ENCODE measurements at places on chromosomes 6 and 20.
A peak's percentile ranks its signal among the peaks of the same experiment; 100 is the strongest.

DNA sequence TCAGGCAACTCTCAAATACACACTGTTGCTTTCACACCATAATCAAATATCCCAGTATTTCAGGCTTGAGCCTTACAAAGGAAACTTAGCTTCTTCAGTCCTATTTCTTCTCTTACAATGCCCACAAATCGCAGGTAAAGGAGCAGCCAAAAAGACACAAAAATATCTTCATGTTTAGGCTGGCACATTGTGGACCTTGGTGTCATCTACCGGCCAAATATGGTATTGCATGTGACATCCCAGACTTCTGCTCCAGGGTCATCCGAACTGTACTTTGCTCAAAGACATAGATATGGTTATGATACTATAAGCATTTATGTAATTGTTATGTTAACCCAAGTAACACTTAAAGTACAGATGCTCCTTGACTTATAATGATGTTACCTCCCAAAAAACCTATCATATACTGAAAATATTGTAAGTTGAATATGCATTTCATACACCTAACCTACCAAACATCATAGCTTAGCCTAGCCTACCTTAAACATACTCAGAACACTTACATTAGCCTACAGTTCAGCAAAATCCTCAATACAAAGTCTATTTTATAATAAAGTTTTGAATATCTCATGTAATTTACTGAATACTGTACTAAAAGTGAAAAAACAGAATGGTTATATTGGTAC, 4.6 kb downstream of the OR2H2 start:
- DNase-seq, result peak; percentile 27

DNA sequence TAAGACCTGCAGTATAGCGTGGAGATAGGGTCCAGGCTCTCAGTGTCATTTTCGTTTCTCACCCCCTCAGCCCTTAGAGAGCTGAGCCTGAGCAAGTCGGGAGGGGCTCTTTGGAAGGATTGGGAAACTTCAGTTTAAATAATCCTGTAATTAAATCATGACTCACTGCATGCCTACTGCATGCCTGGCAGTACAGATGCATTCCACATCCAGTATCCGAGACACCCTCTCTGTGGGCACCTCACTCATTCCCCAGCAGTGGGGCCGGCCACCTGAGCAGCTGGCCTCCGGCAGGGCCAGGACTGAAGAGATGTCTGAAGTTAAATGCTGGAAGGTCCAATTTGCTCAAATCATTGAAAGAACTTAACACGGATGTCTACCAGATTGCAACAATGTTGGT, 316.6 kb downstream of the THBS2 start:
- no peak for DNase-seq

GRCh38 chr6:104186831-104187230, 672.9 kb downstream of the HACE1 start:
- DNase-seq, result no peak

DNA sequence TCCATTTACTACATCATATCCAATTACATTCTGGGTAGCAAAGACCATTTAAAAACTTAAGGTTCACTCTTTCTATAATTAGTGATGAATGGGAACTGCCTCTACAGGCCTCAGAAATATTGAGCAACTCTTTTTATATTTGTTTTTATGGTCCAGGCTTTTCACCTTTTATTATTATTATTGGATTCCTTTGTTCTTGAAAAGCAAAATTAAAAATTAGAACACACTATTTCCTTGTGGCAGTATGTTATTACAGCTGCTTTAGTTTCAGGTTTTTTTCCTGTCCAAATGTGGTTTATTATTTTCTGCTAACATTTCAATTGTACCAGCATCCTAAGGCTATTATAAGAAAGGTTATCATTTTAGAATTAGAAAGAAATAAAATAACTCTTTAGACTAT, 150.1 kb downstream of the FARS2 start:
- DNase-seq, result no peak

- DNase-seq, result no peak
Measured at GRCh38 chr6:106119546-106119945, 33.4 kb downstream of the PRDM1 start.

DNA sequence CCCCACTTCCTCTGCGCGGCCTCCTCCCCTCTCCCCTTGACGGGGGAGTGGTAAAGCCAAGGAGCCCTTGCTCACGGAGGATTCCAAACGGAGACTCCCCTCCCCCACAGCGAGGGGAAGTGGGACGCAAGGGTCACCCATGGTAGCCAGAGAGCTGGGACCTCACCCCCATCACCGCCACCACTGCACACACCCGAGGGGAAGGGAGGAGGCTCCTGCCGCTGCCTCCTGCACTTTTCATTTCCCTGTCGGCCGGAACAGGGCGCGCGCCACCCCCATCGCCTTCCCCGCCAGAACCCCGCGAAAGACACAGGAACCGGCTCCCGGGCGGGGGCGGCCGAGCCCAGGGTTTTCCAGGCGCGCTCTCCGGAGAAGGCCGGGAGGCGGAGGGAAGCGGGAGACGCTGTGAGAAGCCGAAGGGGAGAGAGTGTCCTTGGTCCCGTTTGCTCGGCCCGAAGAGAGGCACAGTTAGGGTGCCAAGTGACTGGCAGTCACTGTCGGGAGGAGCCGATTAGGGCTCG, 789 bp downstream of the CCND3 start:
- no peak for DNase-seq

DNA sequence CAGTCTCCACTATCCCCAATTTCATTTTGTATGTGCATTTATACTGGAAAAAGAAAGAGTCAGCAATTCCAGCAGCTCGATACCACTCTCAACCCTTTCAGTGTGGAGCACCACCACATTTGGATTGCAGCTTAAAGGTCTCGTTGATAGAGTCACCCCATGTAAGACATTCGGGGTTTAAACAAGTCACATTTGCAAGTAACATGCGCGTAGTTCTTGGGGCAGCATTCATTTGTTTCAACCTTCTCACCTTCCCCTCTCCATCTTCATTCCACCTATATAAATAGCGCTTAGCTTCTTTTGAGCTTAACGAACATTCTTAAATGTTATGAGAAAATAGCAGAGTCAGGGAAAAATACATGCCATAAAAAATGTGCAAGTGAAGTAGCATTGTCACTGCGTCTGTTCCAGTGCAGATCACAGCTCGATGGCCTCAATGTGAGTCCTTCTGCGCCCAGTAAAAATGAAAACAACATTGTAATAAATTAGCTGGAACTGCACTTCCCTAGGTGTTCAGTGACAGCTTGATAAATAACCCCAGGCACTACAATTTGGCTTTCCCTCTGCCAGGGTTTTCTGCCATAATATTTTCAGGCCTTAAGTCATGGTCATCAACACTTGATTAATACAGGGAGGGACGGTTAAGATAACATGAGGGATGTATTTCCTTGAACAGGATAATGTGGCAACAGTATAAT, 737.8 kb upstream of the NRSN1 start:
- DNase-seq, result no peak

- no peak for DNase-seq
Measured at GRCh38 chr20:25547063-25547462, 38.3 kb downstream of the NINL start.

DNA sequence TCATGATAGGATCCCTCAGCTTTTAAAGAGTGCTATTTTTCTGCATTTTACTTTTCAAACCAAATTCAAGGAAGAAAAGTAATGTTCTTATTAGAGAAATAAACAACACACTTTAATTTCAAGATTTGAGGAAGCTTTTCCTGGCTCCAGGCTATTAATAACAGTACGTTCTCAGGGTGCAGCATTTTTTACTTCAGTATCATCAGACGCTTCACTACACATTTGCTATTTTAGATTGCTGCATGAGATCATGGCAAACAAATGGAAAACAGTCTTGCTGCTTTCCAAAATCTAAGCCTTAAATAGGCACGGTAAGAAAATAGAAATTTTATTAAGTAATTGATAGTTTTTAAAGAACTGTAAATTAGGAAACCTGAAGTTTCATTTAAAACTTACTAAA, 253.6 kb upstream of the EXOC2 start:
- no peak for DNase-seq

DNA sequence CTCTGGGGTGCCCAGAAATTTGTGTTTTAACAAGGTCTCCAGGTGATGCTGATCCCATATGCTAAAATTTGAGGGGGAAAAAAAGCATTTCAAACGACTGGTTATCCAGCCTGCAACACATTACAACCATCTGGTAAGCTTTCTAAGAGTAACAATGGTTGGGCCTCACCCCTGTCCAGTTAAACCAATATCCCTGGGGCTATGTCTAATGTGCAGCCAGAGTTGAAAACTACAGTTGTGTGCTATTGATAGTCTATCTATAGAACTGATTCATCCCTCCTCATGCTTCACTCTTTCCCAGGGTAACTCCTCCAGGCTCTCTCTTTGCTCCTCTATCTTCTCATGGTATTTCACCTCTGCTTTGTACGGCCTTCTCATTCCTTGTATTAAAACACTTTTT, 458.3 kb downstream of the MMUT start:
- no peak for DNase-seq

DNA sequence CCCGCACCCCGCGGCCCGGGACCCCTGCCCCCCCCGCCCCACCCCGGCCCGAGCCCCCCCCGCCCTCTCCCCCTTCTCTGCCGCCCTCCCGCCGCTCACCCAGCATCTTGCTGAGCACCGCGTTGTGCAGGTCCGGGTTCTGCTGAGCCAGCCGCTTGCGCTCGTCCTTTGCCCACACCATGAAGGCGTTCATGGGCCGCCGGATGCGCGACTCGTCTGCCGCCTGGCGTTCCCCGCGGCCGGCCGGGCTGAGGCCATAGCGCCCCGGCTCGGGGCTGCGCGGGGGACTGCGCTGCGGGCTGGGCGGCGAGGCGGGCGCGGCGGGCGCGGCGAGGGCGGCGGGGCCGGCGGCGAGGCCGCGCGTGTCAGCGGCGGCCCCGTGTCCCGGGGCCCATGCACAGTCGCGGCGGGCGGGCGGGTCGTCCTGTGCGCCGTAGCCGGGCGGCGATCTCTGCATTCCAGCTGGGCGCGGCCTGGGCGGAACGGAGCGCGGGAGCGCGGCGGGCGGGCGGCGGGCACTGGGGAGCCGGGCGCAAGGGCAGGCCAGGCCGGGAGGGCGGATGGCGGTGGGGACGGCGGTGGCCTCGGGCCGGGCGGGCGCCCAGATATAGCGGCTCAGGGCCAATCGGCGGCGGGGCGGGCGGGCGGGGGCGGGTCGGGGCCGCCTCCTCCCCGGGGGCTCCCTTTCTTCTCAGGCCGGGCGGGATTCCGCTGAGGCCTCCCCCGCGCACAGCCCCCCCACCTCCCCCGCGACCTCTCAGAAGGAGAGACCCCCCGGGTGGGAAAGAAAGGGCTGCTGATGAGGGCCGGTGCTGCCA, at the start of gene SOX18:
TSS of gene SOX18 (minus strand) at position 580 of the 818 bp plus-strand sequence. CDS start at position 457, 123 bp downstream.
- no peak for DNase-seq
